ENCODE measurements at places on chromosomes 16 and 17. TPM values are rescaled to one million over a fixed set of nuclear protein-coding genes. Genes with fewer than 3 reads are reported as not detected.

The RNF43 gene
- not detected for total RNA-seq

The SLC13A2 gene
- total RNA-seq: not detected

The VAT1L gene
- total RNA-seq: under 0.01 TPM

The DPEP3 gene
- total RNA-seq: not detected

The CLEC19A gene
- not detected for total RNA-seq

The HS3ST3B1 gene
- 4.6 TPM for total RNA-seq

The ASPHD1 gene
- total RNA-seq: 3.1 TPM

The NPIPB13 gene
- total RNA-seq: 4.1 TPM

The PPL gene
- total RNA-seq: 13.7 TPM

The ADORA2B gene
- total RNA-seq: 7.8 TPM

The C16orf92 gene
- not detected for total RNA-seq

The RNF222 gene
- not detected for total RNA-seq

The UMOD gene
- not detected for total RNA-seq

The FBXO47 gene
- not detected for total RNA-seq

The CLEC18B gene
- total RNA-seq: not detected

The HBA1 gene
- not detected for total RNA-seq

The C17orf100 gene
- total RNA-seq: 0.43 TPM

The MGAT5B gene
- total RNA-seq: 0.26 TPM

The TIGD7 gene
- total RNA-seq: 5.4 TPM

The ACE gene
- total RNA-seq: 0.91 TPM

The ZG16 gene
- not detected for total RNA-seq

The WDR59 gene
- total RNA-seq: 21.6 TPM

The MC1R gene
- 8.2 TPM for total RNA-seq

The MYH8 gene
- total RNA-seq: not detected
